ENCODE measurements at places on chromosomes 11 and 22.

GRCh38 chr22:19201130-19201868, 22.8 kb upstream of the SLC25A1 start:
- no peak for DNase-seq

GRCh38 chr22:43236411-43237166, 49.7 kb upstream of the TTLL12 start:
- no peak for DNase-seq

DNA sequence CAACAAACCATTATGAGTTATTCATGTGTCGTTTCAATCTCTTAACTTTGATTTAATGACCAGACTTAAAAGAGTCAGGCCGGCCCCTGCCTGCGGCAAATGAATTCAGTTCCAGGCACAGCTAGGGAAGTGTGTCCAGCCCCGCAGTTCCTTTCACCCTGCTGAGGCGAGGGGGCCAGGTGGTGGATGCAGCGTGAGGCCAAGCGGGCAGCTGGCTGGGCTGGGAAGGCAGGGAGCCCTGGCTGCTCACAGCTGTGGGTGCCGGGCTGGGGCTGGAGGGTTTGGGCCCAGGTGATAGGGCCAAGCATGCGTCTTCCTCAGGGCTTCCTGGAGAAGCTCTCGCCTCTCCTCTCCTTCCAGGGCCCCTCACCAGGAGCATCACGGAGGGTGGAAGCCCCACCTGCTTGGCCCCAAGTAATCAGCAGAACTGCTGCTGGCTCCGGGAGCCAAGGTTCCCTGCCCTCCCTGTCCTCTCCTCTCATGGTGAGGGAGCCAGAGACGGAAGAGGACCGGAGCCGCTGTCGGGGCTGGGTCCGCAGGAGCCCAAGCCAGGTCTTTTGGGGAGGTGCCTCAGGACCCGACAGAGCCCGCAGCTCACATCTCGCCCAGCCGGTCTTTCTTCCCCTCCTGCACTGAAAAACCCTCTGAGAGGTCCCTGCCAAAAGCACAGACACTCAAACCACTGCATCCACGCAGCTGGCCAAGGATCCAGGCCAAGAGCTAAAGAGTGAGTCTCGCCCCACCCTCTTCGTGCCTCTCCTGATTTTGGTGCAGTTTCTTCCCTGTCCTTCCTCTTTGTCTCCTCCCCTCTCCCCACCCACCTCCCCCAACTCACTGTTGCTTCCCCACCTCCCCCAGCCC, 97.0 kb downstream of the ST3GAL4 start:
- no peak for DNase-seq

DNA sequence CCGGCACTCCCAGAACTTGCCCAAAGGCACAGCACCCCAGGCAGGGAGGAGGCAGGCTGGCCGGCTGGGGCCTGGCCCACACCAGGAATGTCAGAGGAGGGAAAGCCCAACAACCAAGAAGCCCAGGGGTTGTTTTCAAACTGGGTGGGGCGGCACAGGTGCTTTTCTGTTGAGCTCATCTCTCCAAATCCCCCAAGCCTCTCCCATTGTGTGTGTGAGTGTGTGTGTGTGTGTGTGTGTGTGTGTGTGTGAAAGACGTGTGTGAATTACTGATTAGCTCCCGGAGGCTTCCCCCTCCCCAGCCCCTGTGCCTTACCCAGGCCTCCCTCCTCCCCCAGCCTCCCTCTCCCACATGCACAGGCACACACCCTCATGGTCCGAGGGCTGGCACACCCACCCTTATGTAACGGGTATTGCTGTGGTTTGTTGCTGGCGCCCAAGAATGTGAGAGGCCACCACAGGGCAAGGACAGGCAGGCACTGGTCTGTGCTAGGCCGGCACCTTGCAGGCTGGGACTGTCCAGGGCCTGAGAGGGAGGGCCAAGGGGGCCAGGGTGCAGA, 15.9 kb downstream of the TRIM29 start:
- no peak for DNase-seq

- no peak for DNase-seq
These were observed 7.7 kb upstream of the F2 start for GRCh38 chr11:46711303-46711702.

- no peak for DNase-seq
These were observed 72.6 kb upstream of the CLDN5 start for GRCh38 chr22:19596680-19597398.

- no peak for DNase-seq
These were observed 197.5 kb downstream of the DBX1 start for GRCh38 chr11:19962801-19963175.
